Transverse colon (tissue), 4 donors: ENCODE measurements at places on chromosomes 12 and 14. TPM values are rescaled to one million over a fixed set of nuclear protein-coding genes. Genes with fewer than 3 reads are reported as not detected.

The ZBTB39 gene
- 5.6 TPM for total RNA-seq

The ZNF891 gene
- total RNA-seq: 1.4 TPM

The DCN gene
- total RNA-seq: 275 TPM

The IL23A gene
- total RNA-seq: not detected

The APOF gene
- not detected for total RNA-seq

The CAPZA3 gene
- not detected for total RNA-seq

The INHBC gene
- total RNA-seq: not detected

The OR8S1 gene
- not detected for total RNA-seq

The CLEC9A gene
- total RNA-seq: not detected

The ITGA7 gene
- 14.4 TPM for total RNA-seq

The PRPH gene
- 8.2 TPM for total RNA-seq

The SLC38A4 gene
- total RNA-seq: 3.4 TPM

The CLEC4D gene
- total RNA-seq: not detected

The TPH2 gene
- total RNA-seq: not detected

The TAS2R8 gene
- not detected for total RNA-seq

The KRT78 gene
- not detected for total RNA-seq

The PPP1CC gene
- total RNA-seq: 759 TPM

The CLSTN3 gene
- 18.1 TPM for total RNA-seq

The NINJ2 gene
- 4.5 TPM for total RNA-seq

The E2F7 gene
- total RNA-seq: 0.41 TPM

The RBM23 gene
- total RNA-seq: 96.4 TPM

The PTHLH gene
- not detected for total RNA-seq

The KSR2 gene
- 7.0 TPM for total RNA-seq

The CARMIL3 gene
- 0.20 TPM for total RNA-seq

The PTPRQ gene
- total RNA-seq: 0.16 TPM

The MAPK1IP1L gene
- 62.7 TPM for total RNA-seq

The RPS6KL1 gene
- total RNA-seq: not detected

The PITPNM2 gene
- 14.5 TPM for total RNA-seq

The EPYC gene
- total RNA-seq: not detected

The TAS2R46 gene
- not detected for total RNA-seq

The BBOF1 gene
- 4.1 TPM for total RNA-seq

The MGP gene
- 243 TPM for total RNA-seq

The MIPOL1 gene
- total RNA-seq: 4.8 TPM

The WDR20 gene
- 31.3 TPM for total RNA-seq

The SPX gene
- total RNA-seq: not detected

The FBXO21 gene
- total RNA-seq: 56.9 TPM

The TMEM253 gene
- total RNA-seq: 63.7 TPM

The CPSF2 gene
- 24.0 TPM for total RNA-seq

The PGF gene
- total RNA-seq: 10.5 TPM

The EMP1 gene
- total RNA-seq: 837 TPM

The SVOP gene
- not detected for total RNA-seq

The DIABLO gene
- 121 TPM for total RNA-seq

The KRT85 gene
- not detected for total RNA-seq

The TMEM106C gene
- total RNA-seq: 258 TPM

The CSRP2 gene
- total RNA-seq: 9.2 TPM

The CCDC197 gene
- total RNA-seq: not detected

The MAP1LC3B2 gene
- 1.1 TPM for total RNA-seq

The TAS2R43 gene
- not detected for total RNA-seq

The TMCC3 gene
- 6.4 TPM for total RNA-seq

The LRRC43 gene
- not detected for total RNA-seq

The GPRC5D gene
- 0.48 TPM for total RNA-seq

The LRFN5 gene
- total RNA-seq: 0.40 TPM

The OTOGL gene
- total RNA-seq: 0.41 TPM
